Activated T-helper 2 cell treated with anti-CD3 and anti-CD28 coated beads, Interferon-gamma antibody, Interleukin-2, Interleukin-4, amounts not matched to agents 10 μg/mL and 5 μg/mL and 100 μg/mL, durations not matched to agents 14 hours and 24 hours and 36 hours (primary cell): ENCODE measurements at places on chromosomes 2 and 18. TPM values are rescaled to one million over a fixed set of nuclear protein-coding genes. Genes with fewer than 3 reads are reported as not detected.

DNA sequence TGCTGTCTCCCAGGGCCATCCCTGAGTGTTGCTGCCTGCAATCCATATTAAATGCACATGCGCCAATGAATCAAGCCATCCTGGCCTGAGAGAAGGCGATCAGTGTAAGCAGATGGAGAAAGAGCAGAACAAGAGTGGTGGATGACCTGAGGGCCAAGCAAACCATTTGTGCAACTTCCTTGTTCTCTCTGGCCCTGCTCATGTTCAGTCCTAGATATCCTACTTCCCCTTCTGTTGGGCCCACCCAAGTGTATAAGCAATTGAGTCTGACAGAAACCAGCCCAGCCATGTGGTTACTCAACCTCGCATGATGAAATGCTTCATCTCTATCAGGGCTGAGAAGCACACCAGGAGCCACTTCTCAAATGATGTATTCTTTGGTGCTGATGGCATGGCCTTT lies 383.1 kb upstream of the ID2 start:
- no peak overlapping the region for H3K4me3 ChIP-seq
- peaks cover 69% of the 10 kb centered on the region for H3K4me1 ChIP-seq
- no peak overlapping the region for H3K27ac ChIP-seq
- H3K27me3 ChIP-seq, result peaks cover 7% of the 10 kb centered on the region
- peaks cover 38% of the 10 kb centered on the region for H3K36me3 ChIP-seq

- H3K36me3 ChIP-seq, result peaks cover 3% of the 10 kb centered on the region
- peaks cover 3% of the 10 kb centered on the region for H3K27me3 ChIP-seq
- H3K4me3 ChIP-seq, result no peak overlapping the region
- DNase-seq, result no peak
Measured at GRCh38 chr2:169743549-169743948, 9.9 kb downstream of the KLHL23 start.

DNA sequence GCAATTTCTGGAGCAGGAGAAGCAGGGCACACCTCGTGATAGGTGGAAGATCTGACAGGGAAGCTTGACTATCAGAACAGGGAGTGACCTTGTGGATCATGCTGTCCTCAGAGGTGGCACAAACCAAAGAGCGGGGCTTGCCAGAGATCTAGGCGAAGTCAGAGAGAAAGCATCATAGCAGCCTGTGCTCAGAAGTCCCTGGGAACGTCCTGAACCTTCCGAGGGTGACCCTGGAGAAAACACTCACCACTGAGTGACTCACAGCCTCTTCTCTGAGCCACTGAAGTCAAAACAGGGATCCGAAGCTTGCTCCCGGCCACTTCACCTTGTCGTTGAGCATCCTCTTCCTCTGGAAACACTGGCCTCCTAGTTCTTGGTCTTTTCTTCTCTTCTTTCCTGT lies 56.7 kb downstream of the IL1R2 start:
- H3K27me3 ChIP-seq, result peaks cover 27% of the 10 kb centered on the region
- H3K36me3 ChIP-seq, result no peaks in the 10 kb centered on the region
- no peak for DNase-seq
- no peak overlapping the region for H3K4me3 ChIP-seq
- no peak overlapping the region for H3K27ac ChIP-seq
- peaks cover 4% of the 10 kb centered on the region for H3K4me1 ChIP-seq

LHCGR gene
- total RNA-seq, result not detected in 2 replicates

PAIP2B gene
- 0.84 and 0.94 TPM in 2 replicates for total RNA-seq
